ENCODE measurements at places on chromosomes 1 and 21.

- no peak for DNase-seq
Observed at GRCh38 chr1:162206749-162207635, 137.5 kb downstream of the NOS1AP start.

DNA sequence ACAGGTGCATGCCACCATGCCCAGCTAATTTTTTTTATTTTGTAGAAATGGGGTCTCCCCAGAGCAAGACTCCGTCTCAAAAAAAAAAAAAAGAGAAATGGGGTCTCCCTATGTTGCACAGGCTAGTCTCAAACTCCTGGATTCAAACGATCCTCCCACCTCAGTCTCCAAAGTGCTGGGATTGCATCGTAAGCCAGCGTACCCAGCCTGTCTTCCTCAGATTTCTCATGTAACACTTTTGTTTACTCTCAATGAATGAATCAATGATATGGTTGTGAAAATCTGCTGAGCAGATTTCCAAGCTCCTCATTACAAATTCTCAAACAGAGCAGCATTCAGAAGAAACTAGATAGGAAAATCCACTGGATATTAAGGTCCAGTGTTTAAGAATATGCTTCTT, 6.6 kb downstream of the CMPK1 start:
- DNase-seq: no peak

- no peak for DNase-seq
Observed at GRCh38 chr21:36910581-36911307, 55.7 kb downstream of the HLCS start.

- no peak for DNase-seq
Observed at GRCh38 chr1:240280560-240281322, 189.1 kb downstream of the FMN2 start.

- no peak for DNase-seq
Observed at GRCh38 chr1:169548282-169548681, 38.0 kb downstream of the F5 start.

DNA sequence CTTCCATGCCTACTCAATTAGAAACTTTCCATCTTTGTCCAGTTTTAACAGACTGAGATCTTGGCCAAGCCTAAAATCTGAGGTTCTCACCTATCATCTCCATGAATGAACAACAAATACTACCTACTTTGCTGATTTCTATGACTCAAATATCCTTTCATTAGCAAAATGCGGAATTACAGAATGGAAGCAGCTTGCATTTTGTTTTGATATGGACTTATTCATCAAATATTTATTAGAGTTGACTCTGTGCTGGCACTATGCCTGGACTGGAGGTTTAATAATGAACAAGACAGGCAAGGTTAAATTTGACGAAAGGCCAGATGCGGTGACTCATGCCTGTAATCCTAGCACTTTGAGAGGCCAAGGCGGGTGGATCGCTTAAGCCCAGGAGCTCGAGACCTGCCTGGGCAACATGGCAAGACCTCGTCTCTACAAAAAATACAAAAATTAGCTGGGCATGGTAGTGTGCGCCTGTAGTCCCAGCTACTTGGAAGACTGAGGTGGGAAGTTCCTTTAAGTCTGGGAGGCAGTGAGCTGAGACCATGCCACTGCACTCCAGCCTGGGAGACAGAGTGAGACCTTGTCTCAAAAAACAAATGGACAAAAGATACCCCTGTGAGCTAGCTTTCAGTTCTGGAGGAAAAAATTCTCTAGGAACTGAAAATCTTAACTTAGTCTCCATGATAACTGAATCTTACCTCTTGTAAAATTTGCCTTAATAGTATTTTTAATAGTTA, 29.4 kb upstream of the SOD1 start:
- DNase-seq: no peak

GRCh38 chr21:19785941-19786340, 1212.3 kb upstream of the NCAM2 start:
- no peak for DNase-seq

DNA sequence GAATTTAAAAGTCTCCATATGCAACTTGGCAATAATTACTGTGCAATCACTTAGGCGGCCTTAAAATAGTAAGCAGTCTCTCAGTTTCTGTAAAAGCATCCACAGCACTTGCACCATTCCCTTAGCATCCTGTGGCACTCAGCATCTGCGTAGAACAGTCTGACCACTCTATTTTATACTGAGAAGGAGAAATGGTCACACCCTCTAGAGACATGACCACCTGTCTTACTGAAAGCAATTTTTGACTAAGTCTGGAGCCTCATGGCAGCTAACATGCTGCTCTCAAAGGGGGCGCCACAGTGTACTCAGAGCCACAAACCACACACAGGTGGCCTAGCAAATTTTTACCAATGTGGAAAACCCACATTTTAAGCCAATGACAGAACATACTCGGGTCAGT, 62.0 kb downstream of the KCNK1 start:
- no peak for DNase-seq

DNA sequence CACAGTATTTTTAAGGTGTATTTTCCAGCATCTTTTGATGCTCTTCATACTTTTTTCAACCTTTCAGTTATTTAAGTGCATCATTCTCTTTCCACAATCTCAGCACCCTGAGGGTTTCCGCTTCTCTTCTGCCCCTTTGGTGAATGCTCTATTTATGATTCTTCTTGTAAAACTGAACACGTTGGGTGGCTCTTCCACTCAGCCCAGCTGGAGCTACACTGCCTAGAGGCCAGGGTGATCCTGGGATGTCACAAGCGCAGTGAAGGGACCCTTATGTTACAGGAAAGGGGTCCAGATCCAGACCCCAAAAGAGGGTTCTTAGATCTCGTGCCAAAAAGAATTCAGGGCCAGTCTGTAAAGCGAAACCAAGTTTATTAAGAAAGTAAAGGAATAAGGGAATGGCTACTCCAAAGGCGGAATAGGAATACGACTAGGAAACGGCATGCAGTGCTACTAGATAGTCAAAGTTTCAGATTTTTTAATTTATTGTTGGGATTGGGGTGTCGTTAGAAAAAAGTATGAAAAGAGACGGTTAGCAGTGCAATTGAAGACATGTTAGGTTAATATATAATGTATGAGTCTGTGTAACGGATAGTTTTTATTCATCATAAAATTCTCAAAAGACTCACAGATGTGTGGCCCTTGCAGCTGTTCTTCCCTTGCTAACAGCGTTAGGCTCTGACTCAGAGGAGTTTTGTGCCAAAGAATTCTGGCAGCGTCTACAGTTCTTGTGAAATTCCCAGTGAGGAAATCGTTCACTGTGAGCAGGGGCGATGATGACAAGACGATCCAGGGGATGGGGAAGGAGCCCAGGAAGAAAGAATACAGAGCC, 14.4 kb upstream of the ERVH48-1 start:
- no peak for DNase-seq

DNA sequence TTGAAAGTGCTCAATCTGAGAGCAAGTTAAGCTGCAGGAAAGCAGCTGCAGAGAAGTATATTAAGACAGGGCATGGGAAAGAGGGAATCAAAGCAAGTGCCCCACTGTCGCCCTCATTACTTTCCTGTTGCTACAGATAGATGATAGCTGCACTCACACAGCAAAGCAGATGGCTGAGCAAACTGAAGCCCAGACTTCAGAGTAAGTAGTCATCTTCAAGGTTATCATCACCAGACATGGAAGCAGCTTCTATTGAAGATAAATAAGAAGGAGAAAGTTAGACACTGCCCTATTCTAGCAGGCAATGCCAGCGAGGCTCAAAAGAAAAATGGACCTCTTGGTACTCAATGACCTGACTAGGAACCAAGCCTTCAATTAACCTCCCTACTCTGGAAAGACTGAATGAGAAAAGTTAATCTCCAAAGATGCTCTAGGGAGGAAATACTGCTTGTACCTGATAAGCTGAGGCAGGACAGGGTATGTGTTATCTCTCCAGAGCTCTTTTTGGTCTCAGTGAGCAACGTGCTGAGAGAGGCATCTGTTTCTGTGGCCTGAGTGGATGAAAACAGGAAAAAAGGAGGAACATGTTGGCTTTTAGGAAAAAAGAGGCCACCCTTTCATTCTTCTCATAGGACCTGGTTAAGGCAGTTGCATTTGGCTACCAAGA, 11.1 kb upstream of the MRPL9 start:
- DNase-seq: no peak

DNA sequence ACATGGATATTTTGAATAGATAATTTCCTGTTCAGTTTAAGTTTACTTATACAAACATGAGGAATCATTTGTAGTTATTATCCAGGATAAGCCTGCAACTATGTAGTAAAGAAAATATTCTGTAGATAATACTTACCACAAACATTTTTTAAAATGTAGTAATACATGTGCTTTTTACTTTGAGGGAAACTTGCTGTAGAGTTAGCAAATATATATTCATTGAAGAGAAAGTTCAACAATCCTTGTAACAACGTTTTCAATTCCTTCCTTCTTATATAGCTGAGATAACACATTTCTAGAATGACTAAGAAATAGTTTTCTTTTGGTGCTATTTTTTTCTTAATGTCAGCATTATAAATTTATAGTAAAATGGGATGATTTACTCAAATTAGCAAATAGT, 664.6 kb upstream of the ADAMTS5 start:
- DNase-seq: no peak

GRCh38 chr21:22297575-22297974, 1299.4 kb downstream of the NCAM2 start:
- no peak for DNase-seq

- DNase-seq: no peak
Observed at GRCh38 chr1:101653482-101653946, 343.2 kb downstream of the OLFM3 start.

DNA sequence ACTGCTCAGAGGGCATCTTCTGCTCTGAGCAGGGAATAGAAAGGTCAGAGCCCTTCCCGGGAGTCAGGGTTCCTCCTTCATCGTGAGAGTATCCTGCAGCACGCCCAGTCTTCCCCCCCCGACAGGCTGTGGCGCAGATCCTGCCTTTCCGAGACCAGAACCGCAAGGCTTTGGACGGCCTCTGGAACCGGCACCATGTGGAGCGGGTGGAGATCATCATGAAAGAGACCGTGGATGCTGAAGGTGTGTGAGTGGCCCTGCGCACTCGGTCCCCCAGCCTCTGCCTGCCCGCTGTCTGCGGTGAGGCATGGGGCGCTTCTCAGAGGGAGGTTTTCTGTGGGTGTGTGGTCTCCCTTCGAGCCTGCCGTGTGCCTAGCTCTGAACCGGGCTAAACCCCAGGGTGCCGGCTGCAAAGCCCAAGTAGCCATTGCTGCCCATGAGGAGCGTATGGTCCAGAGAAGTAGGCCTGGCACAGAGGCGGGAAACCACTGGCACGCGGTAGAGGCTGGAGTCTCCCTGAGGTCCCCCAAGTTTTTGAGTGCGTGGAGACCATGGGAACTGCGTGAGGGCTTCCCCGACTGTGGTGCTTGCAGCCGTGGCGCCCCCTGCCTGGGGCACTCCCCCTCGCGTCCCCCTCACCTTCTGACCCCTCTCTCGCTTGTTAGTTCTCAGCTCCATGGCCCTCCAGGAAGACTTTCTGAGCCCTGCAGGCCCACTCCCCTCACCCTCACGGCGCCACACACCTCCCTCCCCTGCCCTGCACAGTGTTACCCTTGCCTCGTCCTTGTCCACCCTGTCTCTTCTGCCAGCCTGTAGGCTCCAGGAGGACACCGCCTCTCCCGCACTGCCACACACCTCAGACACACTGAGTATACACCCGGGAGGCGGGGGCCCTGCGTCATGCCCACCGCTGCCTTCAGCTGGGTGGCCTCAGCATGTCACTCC, 12.5 kb downstream of the H6PD start:
- no peak for DNase-seq

DNA sequence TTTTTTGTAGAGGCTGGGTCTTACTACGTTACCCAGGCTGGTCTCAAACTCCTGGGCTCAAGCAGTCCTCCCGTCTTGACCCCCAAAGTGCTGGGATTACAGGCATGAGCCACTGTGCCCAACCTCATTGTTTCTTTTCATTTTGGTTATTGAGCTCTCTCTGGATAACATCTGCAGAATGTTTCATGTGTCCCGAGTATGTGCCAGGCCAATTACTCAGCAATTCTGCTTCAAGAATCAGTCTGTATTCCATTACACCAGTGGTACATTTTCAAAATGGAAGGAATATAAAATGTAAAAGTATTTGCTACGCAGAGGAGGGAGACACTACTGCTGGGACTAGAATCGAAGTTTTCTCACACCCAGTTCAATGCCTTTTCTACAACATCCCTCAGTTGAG, 1.7 kb upstream of the ELOA start:
- DNase-seq: no peak

- DNase-seq: no peak
Observed at GRCh38 chr21:28738882-28739281, 253.8 kb downstream of the LTN1 start.

DNA sequence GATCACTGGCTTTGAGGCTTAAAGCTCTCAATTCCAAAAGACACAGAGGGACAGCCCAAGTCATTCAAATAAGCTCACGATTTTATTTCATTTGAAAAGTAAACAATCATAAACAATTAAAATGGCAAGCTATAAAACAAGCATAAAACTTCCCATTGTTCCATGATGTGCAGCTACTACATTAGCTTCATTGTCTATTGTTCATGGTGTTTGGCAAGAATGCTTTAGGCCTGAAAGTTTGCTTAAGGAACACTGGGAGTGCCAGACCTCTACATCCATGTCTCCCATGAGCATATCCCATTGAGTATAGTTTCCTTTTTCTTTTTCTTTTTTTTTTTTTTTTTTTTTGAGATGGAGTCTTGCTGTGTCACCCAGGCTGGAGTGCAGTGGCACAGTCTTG, 286.1 kb upstream of the ESRRG start:
- no peak for DNase-seq

- DNase-seq: peak; percentile 6
Observed at GRCh38 chr21:34544032-34544496, 32.1 kb upstream of the KCNE1 start.

GRCh38 chr1:33099290-33100118, 18.6 kb downstream of the AZIN2 start:
- DNase-seq: peak; percentile 44

DNA sequence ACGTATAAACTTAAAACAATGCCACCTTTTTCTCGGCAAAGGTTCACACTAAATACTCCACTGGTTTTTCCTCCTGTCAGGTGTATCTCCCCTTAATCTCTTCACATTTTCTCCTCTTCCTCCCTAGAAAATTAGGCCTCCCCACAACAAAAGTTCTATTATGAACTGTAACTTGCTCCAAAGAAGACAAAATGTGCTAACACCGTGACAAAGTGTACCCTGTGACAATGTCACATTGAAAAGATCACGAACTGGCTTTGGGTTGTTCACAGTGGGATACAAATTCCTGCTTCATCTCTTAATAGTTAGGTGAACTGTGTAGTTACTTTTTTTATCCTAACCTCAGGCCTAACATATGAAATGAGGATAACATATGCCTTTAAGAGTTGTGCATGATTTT, 6.0 kb downstream of the NUCKS1 start:
- no peak for DNase-seq

DNA sequence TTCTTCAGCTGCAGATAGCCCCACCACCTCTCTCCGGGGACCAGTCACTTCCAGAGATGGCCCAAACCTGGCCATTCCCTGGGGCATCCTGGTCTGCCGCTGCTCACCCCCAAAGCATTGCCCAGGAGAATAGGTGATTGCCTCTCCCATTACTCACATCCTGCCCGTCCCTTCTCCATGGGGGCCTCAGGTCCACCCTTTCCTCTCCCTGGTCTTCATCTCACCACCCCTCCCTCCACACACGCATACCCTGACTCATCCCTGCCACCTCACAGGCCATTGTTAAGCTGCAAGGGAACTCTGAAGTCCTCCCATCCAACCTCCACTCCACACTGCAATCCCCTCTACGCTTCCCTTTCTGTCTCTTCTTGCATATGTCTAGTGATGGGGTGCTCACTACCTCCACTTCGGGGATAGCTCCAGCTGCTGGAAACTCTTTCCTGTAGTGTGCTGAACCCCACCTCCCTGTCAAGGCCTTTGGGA, at the start of gene PLEKHG5:
Gene PLEKHG5 (minus strand): TSS at position 188 of the 483 bp plus-strand sequence. CDS start 14,096 bp downstream, outside the sequence.
- no peak for DNase-seq
